SW 1271 (cell line): ENCODE measurements at places on chromosomes 1 and 21.
A peak's percentile ranks its signal among the peaks of the same experiment; 100 is the strongest.

DNA sequence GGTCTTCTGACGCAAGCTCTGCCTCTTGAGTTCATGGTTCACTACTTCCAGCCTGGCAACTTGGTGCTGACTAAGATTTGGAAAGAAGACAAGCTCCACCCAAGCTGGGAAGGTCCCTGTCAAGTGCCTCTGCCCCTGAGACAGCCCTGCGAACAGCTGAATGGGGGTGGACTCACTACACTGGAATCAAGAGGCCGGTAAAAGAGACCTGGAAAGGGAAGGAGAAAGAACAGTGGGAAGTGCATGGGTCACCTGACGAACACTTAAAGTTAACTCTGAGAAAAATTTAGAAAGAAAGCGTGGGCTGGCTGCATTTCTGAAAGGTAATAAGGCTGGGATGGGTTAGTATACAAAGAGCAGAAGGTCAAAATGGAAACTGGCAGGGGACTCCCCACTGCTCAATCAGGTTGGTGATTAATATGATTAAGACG is 26.1 kb upstream of the ZNF496 start:
- no peak for DNase-seq

DNA sequence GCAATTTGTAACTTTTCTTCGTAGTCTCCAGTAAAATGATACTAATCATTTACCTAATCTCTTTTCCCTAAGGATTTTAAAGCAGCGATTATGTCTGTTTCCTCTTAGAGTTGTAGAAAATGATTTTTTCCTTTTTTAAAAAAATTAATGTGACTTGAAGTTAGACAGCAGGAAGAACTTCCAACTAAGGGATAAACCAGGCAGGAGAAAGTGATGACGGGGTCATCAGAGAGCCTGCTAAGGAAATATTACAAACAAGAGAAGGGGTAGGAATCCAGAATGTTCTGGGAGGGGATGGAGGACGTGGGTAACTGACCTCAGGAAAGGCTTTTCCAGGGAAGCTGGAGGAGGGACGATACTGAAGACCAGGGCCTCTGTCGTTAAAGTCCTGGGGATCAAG is 8.8 kb upstream of the ETV3L start:
- no peak for DNase-seq

DNA sequence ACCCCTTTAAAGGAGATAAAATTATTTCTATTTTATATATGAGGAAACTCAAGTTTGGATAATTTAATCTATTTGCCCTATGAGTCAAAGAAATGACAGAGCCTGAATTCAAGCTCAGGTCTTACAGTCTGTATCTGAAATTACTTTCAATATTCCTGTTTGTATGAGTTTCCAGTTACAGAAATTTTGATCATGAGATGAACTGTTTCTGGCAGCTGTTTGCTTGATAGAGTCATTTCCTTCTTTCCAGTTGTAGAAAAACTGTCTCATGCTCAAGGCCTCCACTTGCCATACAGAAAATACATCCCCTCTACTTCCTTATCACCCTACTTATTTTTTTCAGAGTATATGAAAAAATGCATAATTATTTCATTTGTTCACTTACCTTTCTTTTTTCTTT is 87.6 kb downstream of the PTPRC start:
- DNase-seq, result no peak

GRCh38 chr1:153542956-153543711 is 2.4 kb upstream of the S100A5 start:
- DNase-seq, result no peak

GRCh38 chr1:93598861-93599439 is 82.7 kb downstream of the BCAR3 start:
- DNase-seq, result no peak

GRCh38 chr1:24089743-24090555 is 22.0 kb downstream of the MYOM3 start:
- no peak for DNase-seq

GRCh38 chr1:44895919-44896734 is 53.1 kb upstream of the PTCH2 start:
- DNase-seq, result no peak

DNA sequence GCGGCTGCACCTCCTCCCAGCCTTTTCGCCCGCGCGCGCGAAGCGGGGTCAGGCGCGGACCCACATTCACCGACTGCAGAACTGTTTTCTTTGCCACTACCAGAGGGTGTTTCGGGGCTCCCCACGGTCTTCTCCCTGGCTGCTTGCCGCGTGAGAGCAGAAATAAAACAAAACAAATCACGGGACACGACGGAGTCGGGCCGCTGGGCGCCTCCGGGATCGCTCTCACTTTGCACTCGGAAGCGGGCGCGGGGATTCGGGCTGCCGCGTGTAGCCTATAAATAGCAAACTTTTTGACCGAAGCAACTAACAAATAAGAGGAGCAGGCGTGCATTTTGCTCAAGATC is 412.3 kb upstream of the ESRRG start:
- DNase-seq, result no peak

DNA sequence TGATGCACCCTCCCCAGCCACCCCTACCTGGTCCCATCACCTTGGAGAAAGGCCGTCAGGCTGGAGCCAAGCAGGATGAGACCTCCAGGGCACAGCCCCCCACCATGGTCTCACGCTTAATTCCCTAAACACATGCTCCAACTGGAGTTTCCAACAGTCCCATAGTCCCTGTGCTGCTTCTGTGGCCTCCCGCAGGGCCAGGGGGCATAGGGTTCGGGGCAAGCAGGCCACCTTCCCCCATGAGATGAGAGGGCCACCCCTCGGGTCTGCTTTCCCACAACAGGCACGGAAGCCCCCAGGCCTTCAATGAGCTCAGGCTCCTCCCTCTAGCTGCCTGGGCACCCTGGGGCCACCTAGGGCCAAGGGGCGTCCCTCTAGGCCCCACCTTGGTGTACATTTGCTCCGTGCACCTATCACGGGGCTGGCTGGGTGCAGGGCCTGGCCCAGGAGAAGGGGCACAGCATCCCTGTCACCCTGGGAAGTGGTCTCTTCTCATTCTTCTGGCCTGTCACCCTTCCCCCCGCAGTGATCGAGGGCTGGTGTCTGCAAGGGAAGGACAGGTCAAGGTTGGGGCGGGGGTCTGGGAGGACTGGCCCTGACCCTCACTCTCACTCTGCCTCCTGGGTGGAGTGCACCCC is 42.4 kb downstream of the TRIM11 start:
- no peak for DNase-seq

GRCh38 chr1:78102082-78102481 is 56.3 kb downstream of the GIPC2 start:
- DNase-seq, result no peak

DNA sequence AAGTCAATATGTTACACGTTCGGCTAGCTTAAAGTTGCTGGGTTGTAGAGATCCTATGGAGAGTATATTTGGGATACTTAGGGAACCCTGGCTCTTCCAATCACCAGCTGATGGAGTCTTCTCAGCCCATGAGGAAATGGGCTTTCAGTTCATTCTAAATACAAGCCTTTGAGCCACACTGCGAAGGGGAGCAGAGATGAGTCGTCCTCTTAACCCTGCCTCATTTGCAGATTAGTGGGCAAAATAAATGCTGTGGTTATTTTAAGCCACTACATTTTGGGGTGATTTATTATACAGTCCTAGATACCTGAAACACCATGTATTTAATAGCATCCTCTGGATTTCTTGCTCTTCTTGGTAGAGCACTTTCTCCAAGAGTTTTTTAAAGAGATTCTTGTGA is 19.0 kb upstream of the VCAM1 start:
- DNase-seq, result no peak

- no peak for DNase-seq
Measured at GRCh38 chr21:44713846-44714245, 2.5 kb upstream of the TSPEAR start.

DNA sequence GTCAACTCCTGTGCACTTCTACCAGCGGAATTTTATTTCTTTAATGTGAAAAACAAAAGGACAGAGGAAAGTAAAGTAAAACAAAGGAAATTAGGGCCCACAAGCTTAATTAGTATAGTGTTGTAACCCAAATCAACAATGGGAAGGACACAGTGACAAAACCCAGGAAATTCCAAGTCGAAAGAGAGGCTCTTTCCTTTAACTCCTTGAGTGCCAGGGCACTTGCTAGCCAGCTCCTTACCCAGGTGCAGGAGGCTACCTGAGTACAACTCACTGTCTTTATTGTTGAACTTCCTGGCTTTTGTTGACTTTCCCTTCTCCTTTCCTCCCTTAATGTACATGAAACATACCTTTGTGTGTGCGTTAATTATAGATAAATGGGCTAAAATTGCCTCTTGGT is 55.0 kb downstream of the PEX14 start:
- DNase-seq, result no peak

DNA sequence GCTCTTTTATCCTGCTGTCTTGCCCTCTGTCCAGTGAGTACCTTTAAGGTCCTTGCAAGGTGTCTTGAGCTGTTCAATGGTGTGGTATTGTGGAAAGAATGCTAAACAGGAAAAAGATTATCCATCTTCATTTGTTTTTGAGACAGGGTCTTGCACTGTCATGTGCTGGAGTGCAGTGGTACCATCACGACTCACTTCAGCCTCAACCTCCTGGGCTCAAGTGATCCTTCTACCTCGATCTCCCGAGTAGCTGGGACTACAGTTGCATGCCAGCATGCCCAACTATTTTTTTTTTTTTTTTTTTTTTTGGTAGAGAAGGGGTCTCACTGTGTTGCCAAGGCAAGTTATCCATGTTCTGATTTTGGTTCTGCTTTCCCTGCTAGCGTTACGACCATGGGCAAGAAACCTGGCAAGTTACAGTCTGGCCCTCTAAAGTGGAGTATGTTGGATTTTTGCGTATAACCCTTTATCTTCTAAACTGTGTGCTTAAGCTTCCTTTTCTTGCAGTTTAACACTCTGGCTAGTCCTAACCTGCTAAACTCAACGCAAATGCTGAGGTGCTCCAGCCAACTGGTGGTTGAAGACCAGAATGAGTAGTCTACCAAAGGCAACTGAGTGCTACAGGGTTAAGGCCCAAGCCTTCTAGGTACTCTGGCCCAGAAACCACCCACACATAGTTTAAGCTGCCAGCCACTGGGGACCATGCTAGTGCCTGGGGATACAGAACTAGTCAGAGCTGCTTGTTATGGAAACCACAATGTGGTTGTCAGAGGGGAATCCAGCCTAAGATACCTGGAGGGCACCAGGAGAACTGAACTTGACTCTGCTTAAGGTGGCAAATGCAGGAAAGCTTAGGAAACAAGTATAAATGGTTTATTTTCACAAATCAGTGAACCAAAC is 7.9 kb downstream of the RPL11 start:
- no peak for DNase-seq

- no peak for DNase-seq
Measured at GRCh38 chr1:67464746-67465145, 34.5 kb upstream of the SERBP1 start.

- no peak for DNase-seq
Measured at GRCh38 chr1:183812686-183813569, 8.0 kb downstream of the RGL1 start.

DNA sequence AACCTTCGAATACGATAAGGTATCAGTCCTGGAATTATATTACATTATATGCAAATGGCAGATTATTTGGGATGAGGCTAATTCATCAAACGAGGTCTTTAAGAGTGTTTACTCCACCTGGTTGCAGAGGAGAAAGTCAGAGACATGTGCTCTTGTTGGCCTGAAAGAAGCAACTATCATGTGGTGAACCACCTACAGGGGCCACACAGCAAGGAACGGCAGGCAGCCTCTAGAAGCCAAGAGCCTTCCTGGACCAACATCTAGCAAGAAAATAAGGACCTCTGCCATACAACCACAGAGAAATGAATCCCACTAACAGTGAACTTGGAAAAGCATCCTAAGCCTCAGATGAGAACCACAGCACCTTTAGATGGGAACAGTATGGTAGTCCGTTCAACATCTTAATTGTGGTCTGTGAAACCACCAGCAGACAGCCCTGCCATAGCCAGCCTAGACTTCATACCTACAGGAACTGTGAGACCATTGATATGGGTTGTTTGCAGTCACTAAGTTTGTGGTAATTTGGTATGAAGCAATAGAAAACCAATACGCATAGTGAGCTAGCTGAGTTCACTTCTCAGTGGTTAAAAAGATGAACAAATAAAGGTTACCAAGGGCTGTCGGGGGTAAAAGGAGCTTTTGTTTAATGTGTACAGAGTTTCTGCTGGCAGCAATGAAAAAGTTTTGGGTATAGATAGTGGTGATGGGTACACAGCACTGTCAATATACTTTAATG is 345.7 kb upstream of the RUNX1 start:
- no peak for DNase-seq

- no peak for DNase-seq
Measured at GRCh38 chr1:100583827-100584226, 45.9 kb downstream of the GPR88 start.

DNA sequence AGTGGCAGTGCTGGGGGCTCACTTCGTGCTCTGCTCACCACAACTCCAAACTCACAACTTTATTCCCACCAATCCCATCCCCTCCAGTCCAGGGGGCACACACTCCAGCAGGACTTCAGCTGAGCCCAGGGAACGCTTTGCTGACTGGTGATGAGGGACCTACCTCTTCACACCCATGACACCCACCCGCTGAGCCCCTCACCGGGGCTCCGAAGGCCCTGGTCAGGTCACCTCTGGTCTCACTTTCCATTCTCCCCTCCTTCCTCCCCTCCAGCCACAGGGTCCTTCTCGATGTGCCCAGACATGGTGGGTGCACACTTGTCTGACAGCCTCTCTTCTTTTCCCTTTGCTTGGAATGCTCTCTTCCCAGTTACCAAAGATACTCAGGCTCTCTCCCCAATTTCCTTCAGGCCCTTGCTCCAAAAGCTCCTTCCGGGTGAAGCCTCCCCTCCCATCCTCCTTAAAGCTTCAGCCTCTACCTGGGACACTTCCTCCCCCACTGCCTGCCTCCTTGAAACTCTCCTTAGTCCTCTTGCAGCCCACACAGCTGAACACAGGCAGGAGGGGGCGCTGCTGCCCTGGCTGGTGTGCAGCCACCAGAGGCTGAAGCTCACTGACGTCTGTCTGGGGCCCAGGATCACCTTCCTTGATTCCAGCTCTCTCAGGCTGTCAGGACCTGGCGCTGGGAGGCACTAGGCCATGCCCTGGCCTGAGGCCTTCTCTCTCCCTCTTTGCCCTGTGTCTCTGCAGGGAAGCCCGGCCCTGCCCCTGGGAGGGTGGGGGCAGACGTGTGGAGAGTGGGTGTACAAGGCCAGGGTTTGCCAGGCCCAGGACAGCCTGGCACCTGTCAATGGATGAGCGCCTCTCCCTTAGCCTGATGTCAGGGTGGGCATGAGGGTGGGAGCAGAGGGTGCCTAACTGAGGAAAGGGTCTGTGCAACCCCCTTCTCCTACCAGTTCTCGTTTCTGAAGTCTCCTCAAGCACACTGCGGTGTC is 1.6 kb downstream of the KCNE1 start:
- DNase-seq, result peak; percentile 13

DNA sequence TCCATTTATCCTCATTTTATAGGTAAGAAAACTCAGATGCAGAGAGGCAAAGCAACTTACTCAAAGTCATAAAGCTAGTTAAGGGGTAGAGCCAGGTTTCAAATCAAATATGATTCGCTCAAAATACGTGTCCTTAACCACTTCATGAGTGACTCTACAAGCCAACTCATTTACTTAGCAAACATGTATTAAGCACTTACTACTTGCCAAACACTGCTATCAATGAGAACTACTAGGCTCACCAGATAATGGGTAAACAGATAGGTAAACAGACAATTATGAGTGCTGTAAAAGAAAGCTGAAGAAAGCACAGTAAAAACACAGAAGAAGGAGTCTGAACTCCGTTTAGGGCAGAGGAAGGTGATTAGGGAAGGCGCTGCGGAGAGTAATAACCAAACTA is 65.9 kb downstream of the WDR64 start:
- DNase-seq, result no peak
